ENCODE measurements at places on chromosomes 11 and 22. TPM values are rescaled to one million over a fixed set of nuclear protein-coding genes. Genes with fewer than 3 reads are reported as not detected.

TREH gene
- total RNA-seq, result not detected

MS4A10 gene
- not detected for total RNA-seq

KCNK4 gene
- not detected for total RNA-seq

PATE4 gene
- not detected for total RNA-seq

FREY1 gene
- 1.00 TPM for total RNA-seq

LRRC75B gene
- total RNA-seq, result 6.4 TPM

POTEH gene
- not detected for total RNA-seq

TIGD3 gene
- total RNA-seq, result 0.14 TPM

KRTAP5-1 gene
- total RNA-seq, result not detected

ZP1 gene
- total RNA-seq, result 0.55 TPM
